ENCODE measurements at places on chromosomes 3 and 15.
A peak's percentile ranks its signal among the peaks of the same experiment; 100 is the strongest.

DNA sequence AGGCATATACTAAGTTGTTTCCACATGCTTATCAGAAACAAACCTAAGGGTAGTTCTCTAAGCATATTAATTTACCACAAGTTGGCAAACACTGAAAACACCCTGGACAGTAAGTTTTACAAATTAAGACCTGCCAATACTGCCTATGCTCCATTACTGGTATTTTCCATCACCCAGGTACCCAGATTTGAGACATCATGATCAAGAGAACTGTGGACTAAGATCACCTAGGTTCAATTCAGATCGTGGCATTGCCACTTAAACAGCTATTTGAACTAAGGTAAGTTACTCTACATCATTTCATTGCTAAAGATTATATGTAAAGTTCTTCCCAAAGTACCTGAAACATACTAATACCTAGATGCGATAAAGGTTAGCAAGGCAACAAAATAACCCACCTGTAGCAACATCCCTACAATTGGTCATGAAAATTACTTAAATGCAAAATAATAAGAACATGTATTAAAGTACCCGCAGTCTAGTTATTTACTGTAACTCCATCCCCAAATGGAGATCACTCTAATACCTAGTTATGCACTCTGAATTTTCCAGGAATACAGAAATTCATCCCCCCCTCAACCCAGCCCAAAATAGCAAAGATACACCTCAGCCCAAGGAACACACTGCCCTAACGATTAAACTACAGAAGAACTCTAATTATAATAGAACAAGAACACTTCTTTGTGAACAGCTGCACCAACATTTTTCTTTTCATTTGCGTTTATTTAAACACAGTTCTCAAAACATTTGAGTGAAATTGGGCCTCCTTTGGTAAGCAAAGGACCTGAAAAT, 21.6 kb downstream of the TRA2B start:
- DNase-seq, result no peak

- no peak for DNase-seq
These were observed 63.7 kb upstream of the SENP5 start for GRCh38 chr3:196803891-196804468.

DNA sequence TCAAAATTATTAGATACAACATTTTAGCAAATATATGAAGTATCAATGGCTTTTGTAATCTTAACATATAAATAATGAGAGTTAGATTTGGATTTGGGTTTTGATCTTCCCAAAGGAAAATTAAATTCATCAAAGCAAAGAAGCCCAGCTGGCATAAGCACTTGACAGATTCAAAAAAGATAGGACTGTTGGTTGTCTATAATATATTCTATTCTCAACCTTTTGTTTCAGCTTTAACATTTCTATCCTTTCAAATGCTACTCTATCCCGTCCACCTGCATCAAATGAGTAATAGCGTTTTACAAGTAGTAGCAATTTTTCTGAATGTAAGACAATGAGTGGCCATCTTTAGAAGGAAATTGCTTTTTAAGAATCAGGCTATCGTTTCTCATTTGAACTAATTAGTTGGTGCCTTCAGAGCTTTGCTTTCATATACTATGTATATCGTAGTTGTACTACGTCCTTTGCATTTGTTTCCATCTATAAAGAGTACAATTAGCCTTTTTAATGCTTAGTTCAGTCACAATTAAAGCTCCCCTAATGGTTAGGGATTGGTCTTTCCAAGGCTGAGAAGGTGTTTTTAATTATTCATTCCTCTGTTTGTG, 278.0 kb downstream of the UBE2E2 start:
- no peak for DNase-seq

DNA sequence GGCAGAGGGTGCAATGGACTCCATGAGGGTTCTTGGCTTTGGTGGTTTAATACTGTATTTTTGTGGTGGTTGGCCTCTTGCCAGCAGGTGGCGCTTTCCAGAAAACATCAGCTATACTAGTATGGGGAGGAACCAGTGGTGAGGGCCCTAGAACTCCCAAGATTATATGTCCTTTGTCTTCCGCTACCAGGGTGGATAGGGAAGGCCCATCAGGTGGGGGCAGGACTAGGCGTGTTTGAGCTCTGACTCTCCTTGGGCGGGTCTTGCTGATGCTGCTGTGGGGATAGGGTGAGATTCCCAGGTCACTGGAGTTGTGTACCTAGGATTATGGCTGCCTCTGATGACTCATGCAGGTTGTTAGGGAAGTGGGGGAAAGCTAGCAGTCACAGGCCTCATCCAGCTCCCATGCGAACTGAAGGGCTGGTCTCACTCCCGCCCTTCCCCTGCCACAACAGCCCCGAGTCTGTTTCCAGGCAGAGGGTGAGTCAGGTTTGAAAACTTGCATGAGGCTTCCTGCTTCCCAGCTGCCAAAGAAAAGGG, 357.7 kb downstream of the OTOL1 start:
- peak; percentile 2 for DNase-seq

GRCh38 chr3:169165196-169166158, 498.0 kb downstream of the MECOM start:
- DNase-seq, result no peak

DNA sequence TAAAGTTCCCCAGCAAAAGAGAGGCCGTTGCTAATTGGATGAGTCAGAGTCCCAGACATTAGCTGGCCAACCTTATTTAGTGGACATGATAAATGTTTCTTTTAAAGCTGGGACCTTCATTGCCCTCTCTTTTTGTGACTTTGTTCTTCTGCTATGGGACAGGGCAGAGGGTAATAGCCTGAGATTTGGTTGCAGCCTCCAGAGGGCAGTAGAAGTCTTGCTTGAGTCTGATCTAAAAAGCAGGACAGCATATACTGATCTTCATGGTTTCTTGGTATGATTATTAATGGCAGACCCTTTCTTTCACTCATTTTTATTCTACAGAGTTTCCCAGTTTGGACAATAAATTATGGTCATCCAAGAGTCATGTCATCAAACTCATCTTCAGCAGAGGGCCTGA, 25.1 kb upstream of the ZKSCAN7 start:
- DNase-seq, result no peak

DNA sequence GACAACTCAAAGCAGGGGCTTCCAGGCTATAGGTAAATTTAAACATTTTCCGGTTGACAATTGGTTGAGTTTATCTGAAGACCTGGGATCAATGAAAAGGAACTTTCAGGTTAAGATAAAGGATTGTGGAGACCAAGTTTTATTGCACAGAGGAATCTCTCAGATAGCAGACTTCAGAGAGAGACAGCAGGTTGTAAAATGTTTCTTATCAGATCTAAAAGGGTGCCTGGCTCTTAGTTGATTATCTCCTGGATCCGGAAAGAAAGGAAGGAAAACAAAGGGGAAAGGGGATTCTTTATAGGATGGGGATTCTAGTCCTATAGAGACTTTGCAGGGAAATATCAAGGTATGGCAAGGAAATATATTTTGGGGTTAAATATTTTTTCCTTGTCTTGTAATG, 951.3 kb upstream of the SEMA6D start:
- no peak for DNase-seq

DNA sequence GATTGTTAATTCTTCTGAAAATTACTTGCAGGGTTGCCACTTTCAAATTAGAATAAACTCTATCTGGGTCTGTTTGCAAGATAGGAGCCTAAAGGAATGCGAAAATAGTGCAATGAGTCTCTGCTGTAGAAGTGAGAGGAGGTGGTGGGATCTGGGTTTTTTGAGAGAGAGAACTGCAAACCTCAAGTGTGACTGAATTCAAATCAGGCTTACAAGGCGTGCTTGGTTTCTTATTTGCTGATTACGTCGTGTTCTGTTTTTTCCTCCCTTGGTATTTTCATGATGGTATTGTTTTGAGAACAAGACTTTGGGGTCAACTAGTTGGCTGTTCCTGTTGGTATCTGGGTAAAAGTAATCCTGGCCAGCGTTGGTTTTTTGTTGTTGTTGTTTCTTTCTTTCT, 490.9 kb upstream of the CFAP20DC start:
- no peak for DNase-seq

GRCh38 chr3:5644773-5645670, 457.5 kb downstream of the EDEM1 start:
- no peak for DNase-seq

GRCh38 chr3:12948891-12949711, 107.7 kb upstream of the RPL32 start:
- peak; percentile 18 for DNase-seq

GRCh38 chr3:10337323-10338163, 16.6 kb upstream of the SEC13 start:
- no peak for DNase-seq

DNA sequence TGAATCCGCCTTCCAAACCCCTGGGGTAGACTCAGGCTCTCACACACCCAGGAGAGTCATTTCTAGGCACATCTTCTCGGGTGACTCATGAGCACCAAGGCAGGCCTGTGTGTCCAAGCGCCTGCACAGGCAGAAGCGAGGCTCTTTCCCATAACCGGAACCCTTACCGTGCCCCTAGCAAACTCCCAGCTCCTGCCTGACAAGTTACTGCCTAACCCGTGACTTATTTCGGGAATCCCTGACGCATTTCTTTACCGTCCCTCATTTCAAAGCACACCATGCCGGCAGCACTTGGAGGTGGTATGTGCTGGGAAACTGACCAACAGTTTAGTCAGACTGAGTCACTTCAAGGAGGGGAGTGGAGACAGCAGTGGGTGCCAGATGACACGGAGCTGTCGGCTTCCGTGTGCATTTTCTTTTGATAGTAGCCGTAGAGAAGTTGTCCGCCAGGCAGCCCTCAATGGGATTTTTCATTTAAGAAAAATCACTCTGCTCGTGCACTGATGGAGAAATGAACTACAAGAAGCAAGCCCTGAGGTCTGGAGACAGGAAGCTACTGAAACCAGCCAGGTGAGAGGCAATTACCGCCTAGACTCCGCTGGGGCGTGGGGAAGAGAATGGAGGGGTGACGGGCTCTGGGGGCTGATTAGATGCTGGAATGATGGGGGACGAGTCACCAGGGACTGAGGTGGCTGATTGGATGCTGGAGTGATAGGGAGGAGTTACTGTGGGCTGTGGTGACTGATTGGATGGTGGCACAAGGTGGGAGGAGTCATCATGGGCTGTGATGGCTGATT, 17.3 kb upstream of the HRH1 start:
- DNase-seq, result no peak

- DNase-seq, result no peak
These were observed 27.0 kb downstream of the ALDH1A2 start for GRCh38 chr15:58038426-58039078.

DNA sequence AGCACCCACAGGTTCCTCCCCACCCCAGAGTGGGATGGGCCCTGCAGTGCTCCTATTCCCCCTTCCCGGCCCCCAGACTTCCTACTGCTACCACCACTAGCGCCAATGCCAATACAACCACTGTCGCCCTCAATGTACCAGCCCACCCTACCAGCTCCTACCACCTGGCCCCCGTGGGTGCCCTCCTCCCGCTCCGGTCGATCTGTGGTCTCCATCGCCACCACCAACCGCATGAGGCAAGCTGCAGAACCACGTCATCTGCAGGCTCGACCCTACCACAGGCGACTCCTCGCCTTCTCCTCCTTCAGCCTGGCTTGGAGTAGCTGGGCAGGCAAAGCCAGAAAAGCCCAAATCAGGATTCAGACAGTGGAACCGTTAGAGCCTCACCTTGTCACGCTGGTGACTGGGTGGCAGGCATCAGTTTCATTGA, 179.3 kb downstream of the POTEB3 start:
- DNase-seq, result no peak

- DNase-seq, result no peak
These were observed 56.7 kb downstream of the DRD3 start for GRCh38 chr3:114122027-114122709.

- DNase-seq, result no peak
These were observed 32.6 kb upstream of the IQSEC1 start for GRCh38 chr3:13105896-13106250.

DNA sequence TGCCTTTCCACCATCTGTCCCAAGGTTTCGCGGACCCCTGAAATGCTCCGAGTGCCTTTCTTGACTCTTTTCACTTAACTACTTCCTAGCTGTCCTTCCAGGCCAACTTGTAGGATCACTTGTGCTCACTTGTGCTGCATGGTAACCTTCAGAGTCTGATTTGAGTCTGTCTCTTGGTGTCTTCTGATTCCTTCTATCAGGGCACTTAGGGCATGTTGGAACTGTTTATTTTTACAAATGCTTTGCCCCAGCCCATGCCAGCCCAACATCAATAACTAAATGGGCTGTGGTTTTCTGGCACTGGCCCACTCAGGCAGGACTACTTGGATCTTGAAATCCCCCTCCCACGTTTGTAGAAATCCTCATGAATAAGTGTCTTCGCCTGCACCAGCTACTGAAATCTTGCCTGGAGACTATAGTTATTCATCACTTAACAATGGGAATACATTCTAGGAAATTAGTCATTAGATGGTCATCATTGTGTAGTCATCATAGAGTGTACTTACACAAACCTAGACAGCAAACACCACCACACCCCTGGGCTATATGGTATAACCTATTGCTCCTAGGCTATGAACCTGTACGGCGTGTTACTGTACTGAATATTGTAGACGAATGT, 123.1 kb upstream of the STRIT1 start:
- DNase-seq, result no peak

DNA sequence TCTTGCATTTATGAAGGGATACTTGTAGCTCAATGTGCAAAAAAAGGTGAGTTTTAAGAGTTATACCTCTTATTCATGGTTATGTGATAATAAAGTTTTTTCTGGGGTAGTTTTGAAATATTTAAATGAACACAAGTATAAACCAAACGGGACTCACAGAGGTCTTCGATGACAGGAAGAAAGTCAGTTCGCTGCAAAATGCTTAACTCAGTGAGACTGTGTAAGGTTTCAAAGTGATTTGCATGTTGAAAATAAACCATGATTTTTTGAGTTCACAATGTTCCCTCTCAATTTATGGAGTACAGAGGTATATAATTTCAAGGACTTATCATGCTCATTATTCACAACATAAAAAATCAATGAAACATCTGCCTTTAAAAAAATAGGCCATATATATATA, 36.3 kb upstream of the MYH15 start:
- no peak for DNase-seq

- DNase-seq, result no peak
These were observed 379.8 kb downstream of the LPP start for GRCh38 chr3:188533612-188534357.

DNA sequence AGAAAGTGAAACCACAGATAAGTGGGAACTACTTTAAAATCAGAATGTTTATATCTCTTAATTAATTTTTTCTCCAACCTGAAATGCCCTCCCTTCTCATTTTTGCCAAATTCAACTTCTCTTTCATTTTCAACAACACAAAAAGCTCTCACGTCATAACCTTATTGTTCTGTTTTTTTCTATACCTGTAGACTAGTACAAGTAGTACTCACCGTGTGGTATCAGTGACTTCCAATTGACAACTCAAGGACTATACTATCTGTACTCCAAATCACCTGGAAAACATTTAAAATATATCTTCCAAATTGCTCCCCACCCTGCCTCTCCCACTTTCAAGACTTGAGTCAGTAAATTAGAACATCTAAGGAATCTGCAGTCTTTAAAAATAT, 72.8 kb upstream of the ZNF280D start:
- DNase-seq, result no peak

- DNase-seq, result no peak
These were observed 239.3 kb downstream of the SLC9A9 start for GRCh38 chr3:143608966-143609365.

GRCh38 chr15:55319537-55320237, 665 bp downstream of the PIGB start:
- no peak for DNase-seq
